ENCODE measurements at places on chromosomes 7 and 10. TPM values are rescaled to one million over a fixed set of nuclear protein-coding genes. Genes with fewer than 3 reads are reported as not detected.

DNA sequence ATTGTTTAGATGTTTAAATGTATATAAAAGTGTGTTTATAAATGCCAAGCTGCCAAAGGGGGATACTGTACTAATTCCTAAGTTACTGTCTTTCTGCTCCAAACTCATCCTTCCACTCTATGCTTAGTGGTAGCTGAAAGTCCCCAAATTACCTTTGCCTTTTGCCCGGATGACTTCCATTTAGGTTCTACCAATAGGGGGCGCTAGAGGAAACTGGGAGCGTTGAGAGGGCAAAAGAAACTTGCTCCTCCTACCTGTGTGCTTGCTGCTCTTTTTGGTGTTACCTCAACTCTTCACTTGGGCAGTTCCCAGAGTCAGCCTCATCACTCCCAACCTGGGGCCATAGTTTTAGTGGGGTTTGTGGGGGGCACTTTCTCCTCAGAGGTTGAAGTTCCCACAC is 5.9 kb upstream of the OR2A25 start:
- H3K4me1 ChIP-seq: no peaks in the 10 kb centered on the region
- no peak overlapping the region for H3K4me3 ChIP-seq
- no peak for DNase-seq
- H3K27me3 ChIP-seq: no peaks in the 10 kb centered on the region
- no peaks in the 10 kb centered on the region for H3K36me3 ChIP-seq

DNA sequence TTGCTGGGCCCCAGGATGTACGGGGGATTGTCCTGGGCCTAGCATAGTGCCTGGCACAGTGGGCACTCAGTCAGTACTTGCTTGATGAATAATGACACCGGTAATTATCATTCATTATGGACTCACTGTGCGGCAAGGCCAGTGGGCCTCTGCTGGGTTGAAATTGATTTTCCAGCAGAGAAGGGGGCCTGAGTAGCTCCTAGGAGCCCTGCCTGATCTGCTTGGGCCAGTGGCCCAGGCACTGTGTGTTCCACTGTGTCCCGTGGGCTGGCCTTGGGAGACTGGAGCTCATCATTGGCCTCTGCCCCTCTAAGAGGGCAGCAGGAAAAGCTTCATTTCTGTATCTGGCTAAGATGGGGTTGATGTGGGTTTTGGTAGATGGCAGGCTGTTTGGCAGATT is 1.4 kb downstream of the CHST3 start:
- no peak overlapping the region for H3K4me3 ChIP-seq
- H3K27ac ChIP-seq: no peak overlapping the region
- peaks cover 9% of the 10 kb centered on the region for H3K4me1 ChIP-seq
- H3K27me3 ChIP-seq: peaks cover 26% of the 10 kb centered on the region
- H3K36me3 ChIP-seq: no peaks in the 10 kb centered on the region

DNA sequence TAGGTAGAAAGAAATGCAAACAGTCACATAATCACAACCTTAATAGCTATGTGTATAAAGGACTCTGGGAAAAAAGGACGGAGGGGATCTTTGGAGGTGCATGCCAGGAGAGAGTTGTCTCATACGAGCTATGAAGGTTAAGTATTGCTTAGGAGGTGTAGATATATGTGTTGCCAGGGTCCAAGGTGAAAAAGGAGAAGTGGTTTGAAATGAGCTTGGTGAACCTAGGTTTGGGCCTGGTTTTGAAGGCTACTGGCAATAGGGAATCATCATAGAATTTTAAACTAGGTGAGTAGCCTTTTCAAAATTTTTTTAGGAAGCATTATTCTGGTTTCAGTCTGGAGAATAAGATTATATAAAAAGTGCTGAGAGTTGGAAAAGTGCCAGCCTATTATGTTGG is 336.8 kb downstream of the AUTS2 start:
- no peaks in the 10 kb centered on the region for H3K4me1 ChIP-seq
- no peak overlapping the region for H3K27ac ChIP-seq
- DNase-seq: no peak

- H3K4me1 ChIP-seq: no peaks in the 10 kb centered on the region
- H3K27me3 ChIP-seq: no peaks in the 10 kb centered on the region
- peaks cover 22% of the 10 kb centered on the region for H3K36me3 ChIP-seq
- no peak for DNase-seq
Observed at GRCh38 chr10:119947300-119947699, 54.8 kb downstream of the SEC23IP start.

DNA sequence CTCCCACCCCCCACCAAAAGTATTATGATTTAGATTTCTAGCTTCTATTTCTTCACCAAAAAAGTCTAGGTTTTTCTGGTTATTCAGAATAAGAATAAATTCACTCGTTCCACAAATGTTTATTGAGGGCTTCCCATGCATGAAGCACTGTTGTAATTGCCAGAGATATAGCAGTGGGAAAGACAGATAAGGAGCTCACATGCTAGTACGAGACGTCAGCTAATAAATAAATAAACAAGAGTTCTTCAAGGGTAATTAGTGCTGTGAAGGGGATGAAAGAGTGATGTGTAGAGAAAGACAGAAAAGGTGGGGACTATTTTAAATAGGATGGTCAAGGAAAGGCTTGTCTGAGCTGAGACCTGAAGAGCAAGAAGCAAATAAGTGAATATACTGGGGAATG is 38.1 kb upstream of the SEPTIN7 start:
- no peak for DNase-seq
- no peak overlapping the region for H3K4me3 ChIP-seq
- H3K27ac ChIP-seq: no peak overlapping the region
- no peaks in the 10 kb centered on the region for H3K4me1 ChIP-seq
- no peaks in the 10 kb centered on the region for H3K36me3 ChIP-seq

- H3K4me3 ChIP-seq: no peak overlapping the region
- H3K36me3 ChIP-seq: no peaks in the 10 kb centered on the region
- H3K27me3 ChIP-seq: no peaks in the 10 kb centered on the region
- H3K27ac ChIP-seq: no peak overlapping the region
Observed at GRCh38 chr7:81616951-81617350, 152.9 kb downstream of the HGF start.

GRCh38 chr7:109021390-109021789 is 451.7 kb downstream of the DNAJB9 start:
- no peak overlapping the region for H3K4me3 ChIP-seq
- no peaks in the 10 kb centered on the region for H3K36me3 ChIP-seq
- DNase-seq: no peak
- no peaks in the 10 kb centered on the region for H3K4me1 ChIP-seq
- H3K27me3 ChIP-seq: no peaks in the 10 kb centered on the region
- H3K27ac ChIP-seq: no peak overlapping the region

DNA sequence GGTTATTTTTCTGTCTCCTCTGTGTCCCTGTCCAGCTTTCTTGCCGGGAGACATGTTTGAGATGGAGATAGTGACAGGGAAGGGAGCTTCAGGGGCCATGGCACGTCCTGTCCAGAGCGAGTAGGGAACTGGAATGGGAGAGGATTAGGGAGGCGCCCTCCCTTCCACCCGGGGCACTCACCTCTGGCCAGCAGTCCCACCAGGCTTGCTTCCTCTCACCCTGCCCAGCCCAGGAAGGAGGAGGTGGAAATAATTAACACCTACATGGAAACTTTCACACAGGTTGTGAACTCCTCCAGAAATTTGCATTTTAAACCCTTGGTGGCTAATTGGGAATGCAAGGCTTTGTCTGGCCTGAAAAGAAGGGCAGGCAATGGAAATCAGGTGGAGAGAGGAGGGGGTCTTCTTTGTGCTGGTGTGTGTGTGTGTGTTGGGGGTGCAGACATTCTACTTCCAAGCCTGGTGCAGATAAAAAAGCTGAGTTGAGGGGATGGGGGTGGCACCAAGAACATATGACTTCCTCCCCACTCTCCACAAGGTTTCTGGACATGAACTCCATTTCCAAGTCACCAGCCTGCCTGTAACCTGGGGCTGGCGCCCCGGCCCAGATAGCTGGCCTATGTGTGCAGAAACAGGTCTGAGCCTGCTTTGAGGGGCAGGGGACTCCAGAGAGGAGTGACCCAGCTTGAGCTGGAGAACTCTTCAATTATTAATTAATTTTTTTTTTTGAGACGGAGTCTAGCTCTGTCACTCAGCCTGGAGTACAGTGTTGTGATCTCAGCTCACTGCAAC is 199.4 kb downstream of the CYP26A1 start:
- DNase-seq: no peak
- H3K27ac ChIP-seq: no peak overlapping the region
- no peaks in the 10 kb centered on the region for H3K4me1 ChIP-seq
- H3K36me3 ChIP-seq: no peaks in the 10 kb centered on the region

GRCh38 chr7:39565538-39565937 is 666 bp upstream of the YAE1 start:
- peaks cover 5% of the 10 kb centered on the region for H3K36me3 ChIP-seq
- no peaks in the 10 kb centered on the region for H3K27me3 ChIP-seq
- peak overlapping the region; percentile 73 for H3K4me3 ChIP-seq
- H3K27ac ChIP-seq: peak overlapping the region; percentile 67
- H3K4me1 ChIP-seq: peaks cover 5% of the 10 kb centered on the region

DNA sequence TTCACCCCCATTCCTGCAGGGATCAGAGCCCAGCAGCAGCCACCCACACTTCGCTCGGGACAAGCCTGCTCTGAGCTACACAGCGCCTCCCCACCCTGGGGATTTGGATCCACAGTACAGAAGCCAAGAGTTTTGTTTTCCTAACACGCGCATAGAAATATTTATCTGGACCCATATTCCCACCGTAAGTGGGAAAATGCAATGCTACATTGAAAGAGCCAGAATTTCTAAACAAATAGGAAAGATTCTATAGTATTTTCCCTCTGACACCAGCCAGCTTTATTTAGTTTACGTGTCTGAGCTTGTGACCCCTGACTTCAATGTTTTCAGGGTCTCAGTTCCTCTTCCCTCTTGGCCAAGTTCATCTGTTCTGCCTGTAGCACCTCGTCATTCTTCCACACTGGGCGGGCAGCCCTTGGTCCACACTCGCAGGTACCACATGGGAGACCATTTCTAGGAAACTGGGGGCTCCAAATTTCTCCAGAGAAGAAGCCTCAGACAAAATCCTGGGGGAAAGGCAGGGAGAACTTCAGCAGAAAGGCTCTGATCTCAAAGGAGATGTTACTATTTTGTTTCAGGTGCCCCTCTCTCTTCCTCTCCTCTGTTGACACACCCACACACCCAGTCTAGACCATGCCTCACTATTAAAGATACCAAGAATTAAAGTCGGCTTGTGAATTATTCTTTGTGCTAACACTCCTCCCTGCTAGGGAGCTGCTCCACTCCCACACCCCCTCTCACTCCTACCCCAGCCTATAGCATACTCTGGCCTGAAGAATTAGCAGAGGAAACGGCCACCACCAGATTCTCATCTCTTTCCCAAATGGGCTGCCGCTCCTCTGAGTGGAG is 116.0 kb upstream of the PCGF5 start:
- no peak overlapping the region for H3K4me3 ChIP-seq
- H3K36me3 ChIP-seq: no peaks in the 10 kb centered on the region
- H3K27me3 ChIP-seq: no peaks in the 10 kb centered on the region
- H3K27ac ChIP-seq: no peak overlapping the region
- H3K4me1 ChIP-seq: no peaks in the 10 kb centered on the region

GRCh38 chr10:130744631-130745030 is 566.9 kb downstream of the TCERG1L start:
- H3K4me1 ChIP-seq: no peaks in the 10 kb centered on the region
- no peak overlapping the region for H3K4me3 ChIP-seq
- no peaks in the 10 kb centered on the region for H3K36me3 ChIP-seq
- no peaks in the 10 kb centered on the region for H3K27me3 ChIP-seq
- H3K27ac ChIP-seq: no peak overlapping the region

GRCh38 chr7:103149808-103150180 is 895 bp upstream of the NAPEPLD start:
- peaks cover 12% of the 10 kb centered on the region for H3K4me1 ChIP-seq
- no peak for DNase-seq
- peak overlapping the region; percentile 90 for H3K27ac ChIP-seq
- H3K4me3 ChIP-seq: peak overlapping the region; percentile 99
- no peaks in the 10 kb centered on the region for H3K27me3 ChIP-seq

GIMAP2 gene
- 47.5 TPM for total RNA-seq

PRKCQ gene
- 61.3 TPM for total RNA-seq

CHST15 gene
- total RNA-seq: 1.9 TPM

All from natural killer cell (primary cell).